ENCODE measurements at places on chromosomes 2 and 18. TPM values are rescaled to one million over a fixed set of nuclear protein-coding genes. Genes with fewer than 3 reads are reported as not detected.

GRCh38 chr2:222479859-222480258, 55.5 kb downstream of the SGPP2 start:
- H3K4me1 ChIP-seq = peaks cover 6% of the 10 kb centered on the region
- no peak overlapping the region for H3K4me3 ChIP-seq
- no peak overlapping the region for H3K27ac ChIP-seq

SLC4A3 gene
- total RNA-seq = 20.0 TPM

PARD6G gene
- 11.3 TPM for total RNA-seq

- H3K4me1 ChIP-seq = peaks cover 39% of the 10 kb centered on the region
- no peak for DNase-seq
- H3K27me3 ChIP-seq = no peaks in the 10 kb centered on the region
- peak overlapping the region; percentile 97 for H3K27ac ChIP-seq
- H3K4me3 ChIP-seq = peak overlapping the region; percentile 98
Observed at GRCh38 chr2:62196278-62196901, 475 bp downstream of the B3GNT2 start.

INHBB gene
- total RNA-seq = 1.2 TPM

RNF144A gene
- total RNA-seq = 9.6 TPM

- H3K36me3 ChIP-seq = no peaks in the 10 kb centered on the region
- H3K27me3 ChIP-seq = no peaks in the 10 kb centered on the region
- DNase-seq = no peak
- peaks cover 54% of the 10 kb centered on the region for H3K4me1 ChIP-seq
Observed at GRCh38 chr2:43298500-43298899, 72.1 kb upstream of the ZFP36L2 start.

DNA sequence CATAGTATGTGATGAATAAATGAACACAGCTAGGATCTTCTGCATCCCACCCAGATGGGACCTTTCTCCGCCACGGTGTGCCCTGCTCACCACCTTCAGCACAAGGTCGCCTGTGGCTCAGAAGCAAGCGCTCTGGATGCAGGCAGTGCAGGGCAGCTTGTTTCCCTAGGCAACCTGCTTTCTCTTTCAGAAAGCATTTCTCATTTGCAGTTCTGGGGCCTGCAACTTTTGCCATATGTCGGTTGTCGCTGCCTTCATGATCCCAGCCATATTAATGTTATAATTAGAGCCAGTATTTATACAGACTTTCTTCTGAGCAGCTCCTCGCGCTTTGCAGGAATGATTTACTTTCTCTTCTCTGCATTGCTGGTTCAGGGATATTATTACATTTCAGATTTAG, 692.8 kb downstream of the RNF144A start:
- no peaks in the 10 kb centered on the region for H3K27me3 ChIP-seq
- no peaks in the 10 kb centered on the region for H3K36me3 ChIP-seq
- H3K4me3 ChIP-seq = no peak overlapping the region
- DNase-seq = no peak
- H3K4me1 ChIP-seq = no peaks in the 10 kb centered on the region
- no peak overlapping the region for H3K27ac ChIP-seq

SPHKAP gene
- total RNA-seq = 0.83 TPM

GRCh38 chr2:80378-80777, 34.1 kb upstream of the FAM110C start:
- H3K36me3 ChIP-seq = no peaks in the 10 kb centered on the region
- H3K4me3 ChIP-seq = no peak overlapping the region
- H3K27ac ChIP-seq = no peak overlapping the region
- H3K4me1 ChIP-seq = no peaks in the 10 kb centered on the region
- DNase-seq = no peak
- no peaks in the 10 kb centered on the region for H3K27me3 ChIP-seq

- H3K27ac ChIP-seq = no peak overlapping the region
- no peaks in the 10 kb centered on the region for H3K27me3 ChIP-seq
- no peaks in the 10 kb centered on the region for H3K36me3 ChIP-seq
- no peak overlapping the region for H3K4me3 ChIP-seq
- H3K4me1 ChIP-seq = peaks cover 28% of the 10 kb centered on the region
- DNase-seq = no peak
Observed at GRCh38 chr2:72819501-72819900, 6.3 kb downstream of the EXOC6B start.

PLEK gene
- total RNA-seq = 23.4 TPM

CCDC150 gene
- total RNA-seq = 1.7 TPM

DNA sequence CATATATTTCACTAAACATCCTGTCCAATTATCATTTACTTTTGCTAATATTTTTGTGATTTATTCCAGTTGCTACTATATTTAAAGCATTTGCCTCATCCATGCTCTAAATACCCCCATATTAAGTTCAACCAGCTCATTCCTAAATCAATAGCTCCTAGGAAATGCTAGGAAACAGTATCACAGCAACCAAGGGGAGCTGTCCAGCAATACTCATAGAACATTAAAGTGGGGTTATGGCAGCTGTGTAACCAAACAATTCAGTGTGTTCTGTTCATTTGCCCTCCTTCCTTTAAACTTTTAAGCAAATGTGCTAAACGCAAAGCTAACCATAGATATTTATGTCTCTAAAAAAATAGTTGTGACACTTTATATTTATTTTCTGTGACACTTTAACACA, 41.1 kb downstream of the ACVR1C start:
- H3K27ac ChIP-seq = no peak overlapping the region
- DNase-seq = no peak
- no peaks in the 10 kb centered on the region for H3K27me3 ChIP-seq
- no peaks in the 10 kb centered on the region for H3K36me3 ChIP-seq
- no peak overlapping the region for H3K4me3 ChIP-seq
- no peaks in the 10 kb centered on the region for H3K4me1 ChIP-seq

EIF5B gene
- total RNA-seq = 39.6 TPM

MAP3K20 gene
- total RNA-seq = 241 TPM

DNA sequence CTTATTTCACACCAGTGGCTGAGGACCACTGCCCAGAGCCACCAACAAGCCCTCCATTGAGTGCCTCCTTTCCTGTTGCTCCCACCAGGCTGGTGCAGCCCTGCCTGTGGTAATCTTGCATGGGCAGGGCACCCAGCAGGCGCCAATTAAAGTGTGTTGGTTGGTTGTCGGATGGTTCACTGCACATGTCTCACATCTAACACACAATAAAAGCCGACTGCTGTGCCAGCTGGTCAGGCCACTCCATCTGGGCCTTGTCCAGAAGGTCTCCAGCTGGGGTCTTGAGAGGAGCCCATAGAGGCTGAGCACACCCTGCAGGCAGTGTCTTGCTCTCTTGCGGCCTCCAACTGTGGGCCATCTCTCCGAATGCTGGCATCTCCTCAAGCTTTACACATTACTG, 494.8 kb upstream of the KLHL29 start:
- no peak overlapping the region for H3K27ac ChIP-seq
- no peaks in the 10 kb centered on the region for H3K4me1 ChIP-seq
- peak; percentile 87 for DNase-seq
- no peaks in the 10 kb centered on the region for H3K36me3 ChIP-seq
- no peaks in the 10 kb centered on the region for H3K27me3 ChIP-seq

DNA sequence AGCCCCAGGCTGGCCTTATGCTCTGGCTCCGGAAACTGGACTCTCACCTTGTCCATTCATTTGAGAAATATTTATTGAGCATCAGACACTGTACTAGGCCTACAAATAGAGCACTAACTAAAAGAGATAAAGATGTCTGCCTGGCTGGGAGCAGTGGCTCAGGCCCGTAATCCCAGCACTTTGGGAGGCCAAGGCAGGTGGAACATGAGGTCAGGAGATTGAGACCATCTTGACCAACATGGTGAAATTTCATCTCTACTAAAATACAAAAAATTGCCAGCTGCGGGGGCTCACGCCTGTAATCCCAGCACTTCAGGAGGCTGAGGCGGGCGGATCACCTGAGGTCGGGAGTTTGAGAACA, 7.6 kb upstream of the MRPL33 start:
- no peaks in the 10 kb centered on the region for H3K36me3 ChIP-seq
- H3K27me3 ChIP-seq = no peaks in the 10 kb centered on the region
- H3K27ac ChIP-seq = no peak overlapping the region
- H3K4me1 ChIP-seq = peaks cover 7% of the 10 kb centered on the region
- no peak overlapping the region for H3K4me3 ChIP-seq

DHRS9 gene
- total RNA-seq = 0.75 TPM
